ENCODE measurements at places on chromosomes 3 and 15. TPM values are rescaled to one million over a fixed set of nuclear protein-coding genes. Genes with fewer than 3 reads are reported as not detected.

The KIF7 gene
- total RNA-seq: 2.3 TPM

The NR1I2 gene
- total RNA-seq: not detected

The RRP9 gene
- total RNA-seq: 15.4 TPM

The GP9 gene
- total RNA-seq: not detected

The LMCD1 gene
- 40.4 TPM for total RNA-seq

The SYNPR gene
- total RNA-seq: not detected

The PLA2G4E gene
- total RNA-seq: 49.8 TPM

The CCR9 gene
- total RNA-seq: not detected

The STRIT1 gene
- not detected for total RNA-seq

The MYD88 gene
- 23.6 TPM for total RNA-seq

The SLC2A2 gene
- not detected for total RNA-seq
